ENCODE measurements at places on chromosomes 16 and 17.
A peak's percentile ranks its signal among the peaks of the same experiment; 100 is the strongest.

- no peak for DNase-seq
These were observed 17.2 kb downstream of the CORO7 start for GRCh38 chr16:4399001-4399730.

- DNase-seq: peak; percentile 98
These were observed 18.4 kb upstream of the MRPS23 start for GRCh38 chr17:57868007-57868909.

DNA sequence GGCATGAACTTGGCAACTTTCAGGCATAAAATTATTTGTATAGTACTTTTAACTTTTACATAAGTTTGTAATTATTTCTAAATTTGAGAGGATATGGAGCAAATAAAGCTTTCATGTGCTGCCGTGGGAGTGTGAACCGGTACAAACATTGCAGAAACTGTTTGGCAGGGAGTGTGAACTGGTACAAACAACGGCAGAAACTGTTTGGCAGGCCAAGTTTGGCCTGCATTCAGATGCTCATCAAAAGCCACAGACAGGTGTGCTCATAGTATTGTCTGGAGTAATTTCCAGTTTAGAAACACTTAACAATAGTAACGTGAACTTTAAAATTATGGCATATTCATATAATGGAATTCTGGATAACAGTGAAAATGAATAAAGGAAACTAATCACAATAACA, 73.8 kb upstream of the ATP2A3 start:
- no peak for DNase-seq

DNA sequence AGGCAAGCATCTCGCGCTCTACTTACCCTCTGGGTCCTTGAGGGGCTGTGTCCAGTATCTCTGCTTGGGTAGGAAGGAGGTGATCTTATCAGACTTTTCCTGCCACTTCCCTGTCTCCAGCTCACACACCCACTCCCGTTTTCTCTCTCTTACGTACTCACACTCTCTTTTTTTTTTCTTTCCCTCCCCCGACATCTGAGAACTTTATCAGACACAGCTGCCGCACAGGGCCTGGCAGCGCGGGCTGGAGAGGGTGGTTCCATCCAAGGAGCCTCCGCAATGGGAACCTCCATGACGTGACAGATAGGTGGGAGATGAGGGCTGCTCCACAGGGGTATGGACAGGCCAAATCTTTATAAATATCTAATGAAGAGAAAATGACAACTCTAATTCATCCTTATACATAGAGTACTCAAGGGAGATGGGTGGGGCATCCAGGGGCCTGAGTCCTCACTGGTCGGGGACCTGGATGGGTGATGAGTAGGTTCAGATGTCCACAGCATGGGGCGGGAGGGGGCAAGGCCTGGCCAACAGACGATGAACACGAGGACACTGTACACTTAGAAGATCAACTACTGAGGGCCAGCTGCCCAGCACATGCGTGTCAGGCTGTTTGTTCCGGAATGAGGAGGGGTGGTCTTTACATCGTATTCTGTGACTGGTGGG, 23.3 kb downstream of the MINK1 start:
- DNase-seq: no peak

- no peak for DNase-seq
These were observed 373.7 kb downstream of the SNX29 start for GRCh38 chr16:12349936-12350850.

DNA sequence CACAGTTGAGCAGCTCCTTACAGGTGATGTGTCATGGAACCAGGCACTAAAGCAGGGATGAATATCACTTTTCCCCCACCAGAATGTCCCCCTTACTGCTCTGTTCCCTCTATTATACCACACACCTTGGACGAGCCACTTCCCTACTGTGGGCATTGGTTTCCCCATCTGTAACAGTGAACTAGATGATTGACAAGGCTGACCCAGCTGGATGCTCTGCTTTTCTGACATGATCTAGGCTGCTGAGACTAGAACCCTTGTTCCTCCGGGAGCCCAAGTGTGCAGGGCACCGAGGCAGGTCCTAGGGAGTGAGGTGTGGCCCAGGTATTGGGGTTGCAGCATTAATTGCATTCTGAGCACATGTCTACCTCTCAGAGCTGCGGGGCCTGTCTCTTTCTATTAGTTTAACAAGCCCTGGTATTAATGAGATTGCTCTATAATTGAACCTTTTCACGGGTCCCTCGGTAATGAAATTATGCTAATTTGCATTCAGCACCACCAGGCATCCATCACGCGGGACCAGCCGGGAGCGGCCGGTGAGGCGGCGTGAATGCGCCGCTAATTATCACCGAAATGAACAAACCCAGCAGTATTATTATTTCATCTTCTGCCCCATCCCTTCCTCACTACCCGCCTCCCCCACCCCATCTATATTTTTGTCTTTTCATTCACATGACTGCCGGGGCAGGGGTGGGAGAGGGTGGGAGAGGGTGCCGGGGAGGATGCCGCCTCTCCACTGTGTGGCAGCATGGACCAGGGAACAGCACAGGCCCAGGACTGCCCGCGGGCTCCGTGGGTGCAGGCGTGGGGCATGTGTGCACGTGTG, 121.1 kb downstream of the CYLD start:
- no peak for DNase-seq

- DNase-seq: peak; percentile 29
These were observed 211.8 kb downstream of the SNX29 start for GRCh38 chr16:12188061-12188934.

DNA sequence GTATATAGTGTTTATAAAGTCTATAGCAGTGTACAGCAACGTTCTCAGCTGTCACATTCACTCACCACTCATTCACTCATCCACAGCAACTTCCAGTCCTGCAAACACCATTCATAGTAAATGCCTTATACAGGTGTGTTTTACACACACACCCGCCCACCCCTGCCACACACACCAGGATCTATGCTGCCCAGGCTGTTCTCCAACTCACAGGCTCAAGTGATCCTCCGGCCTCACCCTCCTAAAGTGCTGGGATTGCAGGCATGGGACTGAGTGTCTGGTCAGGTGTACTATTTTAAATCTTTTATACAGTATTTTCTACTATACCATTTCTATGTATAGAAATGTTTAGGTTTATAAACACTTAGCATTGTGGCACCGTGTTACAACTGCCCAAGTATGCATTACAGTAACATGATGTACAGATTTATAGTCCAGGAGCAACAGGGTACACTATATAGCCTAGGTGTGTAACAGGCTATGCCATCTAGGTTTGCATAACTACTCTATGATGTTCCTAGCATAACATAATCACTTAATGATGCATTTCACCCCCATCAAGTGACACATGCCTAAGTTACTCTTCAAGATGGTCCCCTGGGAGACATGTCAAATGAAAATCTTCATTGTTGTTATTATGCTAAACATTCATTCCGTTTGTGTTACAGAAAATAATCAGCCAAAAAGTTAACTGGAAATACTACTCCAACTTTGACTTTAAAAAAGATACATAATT, 42.5 kb downstream of the CREBBP start:
- DNase-seq: no peak

GRCh38 chr17:58403311-58403710, 14.0 kb downstream of the RNF43 start:
- DNase-seq: peak; percentile 58

DNA sequence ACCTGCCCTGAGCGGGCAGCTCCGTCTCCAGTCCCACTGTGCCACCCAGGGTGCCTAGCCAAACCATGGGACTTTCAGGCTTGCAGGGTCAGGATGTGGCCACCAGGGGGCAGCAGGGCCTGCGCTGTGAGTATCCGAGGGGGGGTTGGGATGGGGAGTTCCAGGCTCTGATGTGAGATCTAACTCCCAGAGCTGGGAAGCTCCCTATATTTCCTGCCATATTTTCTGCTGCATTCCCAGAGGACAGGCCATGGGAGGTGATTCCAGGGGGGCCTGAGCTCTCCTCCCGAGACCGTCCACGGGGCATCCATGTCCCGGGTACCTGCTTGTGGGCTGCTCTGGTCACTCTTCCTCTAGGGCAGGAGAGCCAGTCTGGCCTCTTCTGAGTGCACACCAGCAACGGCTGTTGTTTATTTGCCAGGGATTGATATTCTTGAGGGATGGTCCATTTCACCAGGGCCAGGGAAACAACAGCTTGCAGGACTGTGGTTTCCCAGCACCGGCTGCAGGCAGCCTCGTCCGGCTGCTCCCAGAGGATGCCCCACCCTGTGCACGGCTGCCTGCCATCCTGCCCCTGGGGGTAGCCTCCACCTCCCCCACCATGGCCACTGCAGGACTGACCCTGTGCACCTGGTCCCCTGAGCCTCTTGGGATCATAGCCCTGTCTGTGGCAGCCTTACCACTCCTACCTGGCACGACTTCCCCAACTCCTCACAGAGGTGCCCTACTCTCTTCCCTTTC, 1.2 kb downstream of the GPR142 start:
- peak; percentile 76 for DNase-seq

DNA sequence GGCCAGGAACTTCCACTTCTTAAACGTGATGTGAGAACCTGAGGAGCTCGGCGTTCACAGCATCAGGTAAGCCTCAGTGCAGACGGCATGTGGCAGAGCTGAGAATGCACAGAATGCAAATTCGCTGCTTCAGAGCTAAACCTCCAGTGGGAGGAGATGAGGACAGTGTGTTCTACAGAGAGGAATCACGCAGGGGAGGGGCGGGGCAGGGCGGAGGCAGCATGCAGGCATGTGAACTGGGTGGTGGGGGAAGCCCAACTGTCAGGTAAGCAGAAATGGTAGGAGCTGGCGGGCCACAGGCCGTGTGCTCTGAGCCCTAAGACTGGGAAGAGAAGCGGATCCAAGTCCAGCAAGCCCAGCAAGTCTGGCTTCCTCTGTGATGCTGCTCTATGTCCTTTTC, 94.7 kb downstream of the ZNF778 start:
- no peak for DNase-seq

- DNase-seq: peak; percentile 61
These were observed 56.5 kb downstream of the PIGL start for GRCh38 chr17:16273499-16273898.

- no peak for DNase-seq
These were observed 8.9 kb downstream of the C16orf86 start for GRCh38 chr16:67675579-67675935.

DNA sequence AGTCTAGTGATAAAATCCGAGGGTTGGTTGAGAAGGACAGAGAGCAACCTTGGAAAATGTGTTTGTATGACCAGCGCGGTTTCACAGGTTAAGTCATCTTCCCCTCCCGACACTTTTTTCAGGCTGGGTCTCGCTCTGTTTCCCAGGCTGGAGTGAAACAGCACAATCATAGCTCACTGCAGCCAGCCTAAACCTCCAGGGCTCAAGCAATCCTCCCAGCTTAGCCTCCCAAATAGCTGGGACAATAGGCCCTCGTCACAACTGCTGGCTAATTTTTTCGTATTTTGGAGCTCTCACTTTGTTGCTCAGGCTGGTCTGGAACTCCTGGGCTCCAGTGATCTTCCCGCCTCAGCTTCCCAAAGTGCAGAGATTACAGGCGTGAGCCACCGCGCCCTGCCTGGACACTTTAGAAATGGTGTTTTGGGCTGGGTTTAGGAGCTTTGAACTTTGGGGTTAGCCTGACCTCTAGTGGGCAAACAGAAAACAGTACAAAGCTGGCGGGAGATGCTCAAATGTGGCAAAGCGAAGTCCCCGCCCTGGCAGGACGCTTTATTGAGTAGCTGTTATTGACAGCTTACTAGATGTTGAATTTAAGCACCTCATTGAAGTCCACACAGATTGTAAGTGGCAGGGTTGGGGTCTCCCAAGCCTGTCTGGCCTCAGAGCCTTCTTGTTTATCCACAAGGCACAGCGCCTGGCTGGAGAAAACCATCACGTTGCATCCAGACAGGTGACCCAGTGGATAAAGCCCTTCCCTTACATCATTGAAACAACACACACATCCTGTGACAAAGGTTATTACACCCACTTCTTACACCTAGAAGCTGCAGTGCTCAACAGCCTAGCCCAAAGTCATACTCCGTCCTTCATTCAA, 34.7 kb upstream of the RBBP6 start:
- peak; percentile 59 for DNase-seq

- DNase-seq: no peak
These were observed 189.0 kb downstream of the ZFHX3 start for GRCh38 chr16:72858665-72859493.

GRCh38 chr16:3175157-3176093, 12.6 kb upstream of the OR1F1 start:
- DNase-seq: no peak

DNA sequence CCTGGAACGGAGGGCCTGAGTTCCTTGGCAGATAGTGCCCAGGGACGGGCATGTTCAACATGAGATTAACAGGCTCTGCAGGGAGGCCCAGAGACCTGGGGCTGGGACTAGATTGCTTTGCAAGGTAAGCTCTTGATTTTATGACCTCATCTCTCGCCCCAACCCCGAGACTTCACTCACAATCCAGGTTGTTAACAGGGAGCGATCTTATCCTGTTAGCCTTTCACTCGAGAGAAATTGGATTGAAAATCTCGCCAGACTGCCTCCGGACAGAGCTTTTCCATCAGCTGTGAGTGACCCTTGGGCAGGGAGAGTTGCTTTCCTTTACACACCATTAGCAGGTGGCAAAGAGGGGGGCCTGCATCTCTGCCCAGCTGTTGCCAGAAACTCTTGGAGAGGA, 521.7 kb upstream of the EEF2KMT start:
- DNase-seq: no peak

- DNase-seq: no peak
These were observed 2.1 kb downstream of the ARHGAP23 start for GRCh38 chr17:38430316-38430715.

- no peak for DNase-seq
These were observed 40.6 kb downstream of the ELAC2 start for GRCh38 chr17:12977008-12977751.

GRCh38 chr16:74652249-74652648, 14.4 kb downstream of the RFWD3 start:
- no peak for DNase-seq

DNA sequence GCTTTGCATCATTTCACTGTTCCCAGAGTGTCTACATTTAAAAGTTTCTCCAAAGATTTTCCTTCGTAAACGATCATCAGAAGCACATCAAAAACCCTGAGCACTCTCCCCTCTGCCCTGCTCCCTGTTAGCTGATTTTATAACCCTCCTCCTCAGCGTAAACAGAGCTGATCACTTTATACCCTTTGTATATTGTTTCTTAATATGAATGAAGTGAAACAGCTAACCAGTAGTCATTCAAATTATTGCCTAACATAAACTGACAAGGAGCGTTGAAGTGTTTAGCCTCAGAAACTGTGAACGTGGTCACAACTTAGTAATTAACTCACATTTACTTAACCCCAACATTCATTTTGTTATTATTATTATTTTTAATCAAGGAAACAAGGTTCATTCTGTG, 160.0 kb upstream of the FOXF1 start:
- DNase-seq: no peak

DNA sequence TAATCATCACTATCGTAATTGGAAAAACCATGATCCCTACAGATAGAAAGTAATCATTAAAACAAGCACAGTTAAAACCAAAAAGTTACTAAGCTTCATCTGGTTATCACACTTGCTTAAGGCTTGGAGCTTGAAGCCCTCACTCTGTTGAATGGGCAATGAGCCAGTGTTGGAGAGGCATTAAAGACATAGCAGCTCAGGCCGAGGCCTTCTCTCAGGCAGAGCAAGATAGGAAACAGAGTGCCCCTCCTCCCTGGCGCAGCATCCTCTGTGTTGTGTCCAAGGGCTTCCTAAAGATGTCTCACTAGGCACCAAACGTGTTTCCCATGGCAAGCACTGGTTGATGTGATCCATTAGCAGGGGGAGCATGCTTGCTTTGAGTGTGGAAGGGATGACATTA, 34.9 kb upstream of the LGALS9 start:
- no peak for DNase-seq

- DNase-seq: no peak
These were observed 4.5 kb downstream of the STAT5B start for GRCh38 chr17:42271779-42272035.

Measured in RWPE1 (cell line).